ENCODE measurements at places on chromosomes 2 and 18.

GRCh38 chr2:45981384-45981930, 315.8 kb upstream of the EPAS1 start:
- no peak for DNase-seq

DNA sequence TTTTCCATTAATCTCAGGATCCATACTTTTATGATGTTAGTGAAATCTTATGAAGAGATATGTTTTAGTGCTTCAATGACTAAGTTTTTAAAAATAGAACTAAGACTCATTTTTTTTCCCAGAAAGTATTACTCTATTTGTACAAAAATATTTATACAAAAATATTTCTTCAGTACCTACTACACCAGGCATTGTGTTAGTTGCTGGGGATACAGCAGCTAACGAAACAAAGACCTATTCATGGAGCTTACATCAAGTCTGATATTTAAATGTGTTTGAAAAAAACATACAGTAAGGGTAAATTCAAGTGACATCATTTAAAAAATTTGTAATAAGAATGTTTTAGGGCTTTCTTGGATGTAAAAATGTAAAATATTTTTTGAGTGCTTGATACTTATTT, 11.6 kb downstream of the VAPA start:
- DNase-seq: no peak

DNA sequence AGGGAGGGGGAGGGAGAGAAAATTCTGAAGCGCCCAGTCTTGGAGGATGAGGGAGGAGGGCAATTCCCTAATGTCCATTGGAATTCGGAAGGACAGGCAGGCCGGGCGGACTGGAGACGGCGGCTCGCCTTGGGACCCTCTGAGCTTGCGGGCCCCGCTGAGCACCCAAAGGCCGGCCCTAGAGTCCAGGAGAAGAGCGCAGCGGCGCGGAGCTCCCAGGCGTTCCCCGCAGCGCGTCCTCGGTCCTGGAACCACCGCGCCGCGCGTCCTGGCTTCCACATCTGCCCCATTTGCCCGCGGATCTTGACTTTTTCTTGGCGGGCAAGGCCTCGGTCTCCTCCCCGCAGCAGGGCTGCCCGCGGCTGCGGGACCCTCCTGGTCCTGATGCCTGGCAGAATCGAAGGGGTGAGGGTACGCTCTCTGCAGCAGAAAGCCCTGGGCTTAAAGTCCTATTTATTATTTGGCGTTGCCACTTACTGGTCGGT, 675 bp upstream of the MLPH start:
- no peak for DNase-seq

DNA sequence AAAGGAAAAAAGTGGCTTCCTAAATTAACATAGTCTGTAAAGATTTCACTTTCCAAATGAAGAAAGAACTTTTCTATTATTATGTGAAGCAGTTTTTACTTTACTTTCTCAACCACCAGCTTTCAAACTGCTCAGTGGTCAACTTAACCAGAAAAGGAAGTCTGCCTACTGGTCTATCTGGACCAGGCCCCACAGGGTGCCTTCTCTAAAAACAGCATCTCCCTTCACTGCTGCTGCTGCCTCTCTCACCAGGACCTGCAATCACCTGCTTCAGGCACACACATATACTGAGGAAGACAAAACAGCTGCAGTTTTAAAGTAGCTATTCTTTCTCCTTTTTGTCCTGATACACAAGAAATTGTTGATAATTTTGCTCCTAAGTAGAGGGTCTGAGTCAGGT, 221.3 kb upstream of the DCC start:
- no peak for DNase-seq

GRCh38 chr2:200590090-200590489, 4.3 kb downstream of the AOX1 start:
- DNase-seq: no peak

DNA sequence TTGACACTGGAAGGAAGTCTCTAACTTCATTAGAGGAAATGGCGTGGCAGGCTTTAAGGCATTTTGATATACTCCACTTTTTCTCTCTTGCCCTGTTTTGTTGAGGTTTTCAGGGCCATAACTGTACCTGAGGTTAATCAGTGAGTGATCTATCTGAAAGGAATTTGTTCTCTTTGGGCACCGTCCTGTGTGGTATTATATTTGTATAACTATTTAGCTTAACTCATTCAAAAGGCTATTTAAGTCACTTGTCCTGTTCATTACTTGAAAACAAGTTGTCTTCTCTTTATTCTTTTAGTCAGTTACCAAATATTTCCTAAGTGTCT, 180.4 kb downstream of the NEDD4L start:
- DNase-seq: no peak

DNA sequence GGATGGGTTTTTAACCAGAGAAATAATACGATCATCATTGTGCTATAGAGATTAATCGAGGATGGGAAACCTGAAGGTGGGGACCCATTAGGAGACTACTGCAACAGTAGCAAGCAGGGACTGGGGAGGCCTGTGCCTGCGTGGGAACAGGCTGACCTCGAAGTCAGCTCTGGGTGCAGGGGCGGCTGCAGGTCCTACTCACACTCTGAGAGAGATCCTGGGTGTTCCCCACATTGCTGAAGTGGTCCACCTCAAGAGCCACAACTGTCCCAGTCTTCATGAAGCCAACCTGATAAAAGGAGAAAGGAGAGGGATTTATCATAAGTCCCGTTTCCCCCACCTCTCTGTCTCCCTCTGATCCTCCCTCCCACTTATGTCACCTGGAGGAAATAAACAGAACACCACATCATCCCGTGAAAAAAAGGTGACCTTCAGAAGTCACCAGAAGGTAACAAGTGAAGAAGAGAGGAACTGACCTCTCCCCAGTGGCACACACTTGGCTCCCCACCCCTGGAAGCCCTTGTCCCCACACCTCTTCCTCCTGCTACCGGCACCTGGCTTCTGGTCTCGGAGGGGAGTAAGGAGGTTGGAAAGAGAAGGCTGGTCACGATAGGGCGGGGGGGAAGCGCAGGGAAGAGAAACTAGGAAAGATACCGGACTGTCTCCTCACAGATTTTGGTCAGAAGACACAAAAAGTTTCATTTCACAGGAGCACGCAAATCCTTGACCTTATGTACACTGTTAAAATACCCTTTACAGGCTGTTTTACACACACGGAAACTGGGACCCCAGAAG, 50.4 kb downstream of the XDH start:
- DNase-seq: no peak

GRCh38 chr2:139457873-139458272, 677.7 kb upstream of the NXPH2 start:
- no peak for DNase-seq

- no peak for DNase-seq
Measured at GRCh38 chr2:57703407-57703806, 343.2 kb upstream of the VRK2 start.

- no peak for DNase-seq
Measured at GRCh38 chr18:52236131-52236530, 103.9 kb upstream of the DCC start.

All from cortex of kidney (tissue), 1 donor.